Endothelial cell (in vitro differentiated cells): ENCODE measurements at places on chromosomes 1 and 21. TPM values are rescaled to one million over a fixed set of nuclear protein-coding genes. Genes with fewer than 3 reads are reported as not detected.

DNA sequence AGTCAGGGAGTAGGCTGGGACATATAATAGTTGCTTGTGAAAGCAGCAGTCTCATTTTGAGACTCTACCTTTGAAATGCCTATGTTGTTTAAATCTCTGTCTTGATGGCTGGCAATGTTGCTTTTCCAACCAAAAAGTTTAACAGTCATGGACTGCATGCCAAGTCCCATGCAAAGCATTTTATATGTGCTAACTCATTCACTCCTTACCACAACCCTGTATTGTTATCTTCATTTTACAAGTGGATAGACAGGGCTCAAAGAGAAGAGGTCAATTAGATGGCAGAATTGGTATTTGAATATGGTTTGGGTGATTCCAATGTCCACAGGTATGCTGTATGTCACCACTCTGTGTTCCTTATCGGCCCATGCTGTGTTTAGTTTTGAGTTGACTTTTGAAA, 331.4 kb upstream of the USP24 start:
- H3K36me3 ChIP-seq, result no peaks in the 10 kb centered on the region
- H3K27ac ChIP-seq, result no peak overlapping the region
- H3K27me3 ChIP-seq, result no peaks in the 10 kb centered on the region
- H3K4me3 ChIP-seq, result no peak overlapping the region
- no peak for DNase-seq

GRCh38 chr1:239566074-239566473, 179.7 kb downstream of the CHRM3 start:
- H3K27ac ChIP-seq, result no peak overlapping the region
- peaks cover 6% of the 10 kb centered on the region for H3K36me3 ChIP-seq
- no peak overlapping the region for H3K4me3 ChIP-seq
- H3K27me3 ChIP-seq, result peaks cover 2% of the 10 kb centered on the region
- no peak for DNase-seq
- H3K4me1 ChIP-seq, result peaks cover 24% of the 10 kb centered on the region

GRCh38 chr1:114853584-114853983, 1.1 kb upstream of the SYCP1 start:
- no peaks in the 10 kb centered on the region for H3K36me3 ChIP-seq
- no peak overlapping the region for H3K4me3 ChIP-seq
- no peaks in the 10 kb centered on the region for H3K4me1 ChIP-seq
- no peak overlapping the region for H3K27ac ChIP-seq
- H3K27me3 ChIP-seq, result no peaks in the 10 kb centered on the region

GRCh38 chr1:196148367-196148970, 459.8 kb downstream of the KCNT2 start:
- H3K36me3 ChIP-seq, result no peaks in the 10 kb centered on the region
- no peaks in the 10 kb centered on the region for H3K27me3 ChIP-seq
- H3K4me3 ChIP-seq, result no peak overlapping the region
- no peak for DNase-seq
- H3K27ac ChIP-seq, result no peak overlapping the region

DNA sequence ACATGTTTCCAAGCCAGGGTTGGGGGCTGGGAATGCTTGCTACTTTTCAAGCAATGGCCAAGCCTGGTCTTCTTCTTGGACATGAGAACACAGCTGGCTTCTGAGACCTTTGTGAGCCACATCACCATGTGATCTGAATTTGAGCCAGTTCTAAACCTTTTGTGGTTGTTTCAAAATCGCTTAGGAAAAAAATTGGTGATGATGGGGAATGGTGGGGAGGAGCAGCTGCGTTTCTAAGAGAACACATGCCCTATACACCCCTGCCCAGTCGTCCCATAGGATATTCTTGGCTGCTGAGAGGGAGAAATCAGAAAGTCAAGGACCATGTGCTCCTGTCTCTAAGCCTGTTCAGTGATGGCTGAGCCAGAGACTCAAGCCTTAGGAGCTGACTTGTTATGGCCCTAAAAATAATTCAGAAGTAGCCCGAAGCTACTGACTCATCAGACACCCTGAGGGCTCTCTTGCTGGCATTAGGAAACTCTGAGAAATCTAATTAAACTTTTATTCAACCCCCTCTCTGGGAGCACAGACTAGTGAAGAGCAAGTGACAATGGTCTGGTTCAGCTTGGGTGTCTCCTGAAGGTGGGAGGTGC, 30.5 kb downstream of the CCDC185 start:
- peaks cover 19% of the 10 kb centered on the region for H3K4me1 ChIP-seq
- H3K36me3 ChIP-seq, result no peaks in the 10 kb centered on the region
- H3K4me3 ChIP-seq, result no peak overlapping the region

UBE2U gene
- total RNA-seq, result not detected

GRCh38 chr1:149986486-149987296, 23.8 kb downstream of the OTUD7B start:
- H3K4me1 ChIP-seq, result peaks cover 21% of the 10 kb centered on the region
- no peak overlapping the region for H3K27ac ChIP-seq
- no peaks in the 10 kb centered on the region for H3K36me3 ChIP-seq
- no peak for DNase-seq
- H3K27me3 ChIP-seq, result no peaks in the 10 kb centered on the region
